T-helper 2 cell (primary cell): ENCODE measurements at places on chromosomes 7 and 10.
A peak's percentile ranks its signal among the peaks of the same experiment; 100 is the strongest.

DNA sequence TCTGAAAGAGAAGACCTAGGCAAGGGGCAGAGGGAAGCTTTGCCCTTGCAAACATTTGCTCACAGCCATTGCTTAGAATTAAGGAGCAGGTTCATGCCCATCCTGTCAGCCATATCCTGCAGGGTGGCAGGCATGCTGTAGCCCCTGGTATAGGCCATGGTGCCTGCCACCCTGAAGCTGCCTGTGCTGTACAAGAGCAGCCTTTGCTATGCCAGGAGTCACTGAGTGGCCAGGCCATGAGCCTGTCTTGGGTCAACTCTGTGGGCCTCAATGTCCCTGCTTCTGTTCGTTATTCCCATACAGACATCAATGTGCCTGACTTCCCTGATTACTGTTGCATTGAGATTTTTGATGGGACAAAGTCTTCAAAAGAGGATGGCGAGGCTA lies 368 bp upstream of the SVOPL start:
- no peak for DNase-seq

- DNase-seq = no peak
Observed at GRCh38 chr7:65966146-65966545, 15.9 kb downstream of the GUSB start.

GRCh38 chr7:135501402-135501801 lies 8.5 kb downstream of the CNOT4 start:
- DNase-seq = no peak

DNA sequence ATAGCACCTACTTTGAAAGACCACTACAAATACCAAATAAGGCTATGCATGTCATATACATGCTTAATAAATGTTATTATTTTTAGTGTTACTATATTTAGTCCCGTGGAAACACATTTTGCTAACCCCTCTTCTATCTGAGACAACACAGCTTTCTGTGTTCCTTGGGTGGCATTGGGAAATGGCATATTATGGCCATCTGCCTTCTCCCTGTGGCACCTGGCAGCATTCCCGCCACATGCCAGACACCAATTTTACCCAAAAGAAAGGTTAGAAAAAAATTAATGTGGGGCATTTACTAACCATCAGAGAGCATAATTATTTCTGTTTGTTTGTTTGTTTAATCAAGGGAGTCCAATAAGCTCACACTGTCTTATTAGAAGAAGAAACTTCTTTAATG lies 168.6 kb upstream of the ETV1 start:
- no peak for DNase-seq

GRCh38 chr10:22271786-22272185 lies 44.4 kb upstream of the COMMD3 start:
- no peak for DNase-seq

- DNase-seq = no peak
Observed at GRCh38 chr7:17320102-17320497, 21.6 kb downstream of the AHR start.

GRCh38 chr10:73386583-73386982 lies 27.3 kb downstream of the ANXA7 start:
- no peak for DNase-seq

DNA sequence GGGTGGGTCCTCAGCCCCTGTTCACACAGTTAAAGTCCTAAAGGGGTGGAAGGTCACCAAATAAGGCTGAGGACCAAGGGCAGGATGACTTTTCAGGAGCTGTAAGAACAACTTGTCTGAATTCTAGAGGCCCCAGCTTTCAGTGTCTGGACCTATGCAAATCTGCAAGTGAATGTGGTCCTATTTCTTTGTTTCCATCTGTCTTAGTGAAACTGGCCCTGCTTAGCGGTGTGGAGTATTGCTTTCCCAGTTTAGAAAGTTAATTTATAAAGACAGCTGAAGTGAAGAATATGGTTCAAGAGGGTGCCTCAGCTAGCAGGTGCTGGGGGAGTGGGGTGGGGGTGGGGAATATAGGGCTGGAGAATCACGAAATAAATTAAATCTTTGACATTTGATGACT lies 40.1 kb downstream of the HHEX start:
- DNase-seq = no peak

DNA sequence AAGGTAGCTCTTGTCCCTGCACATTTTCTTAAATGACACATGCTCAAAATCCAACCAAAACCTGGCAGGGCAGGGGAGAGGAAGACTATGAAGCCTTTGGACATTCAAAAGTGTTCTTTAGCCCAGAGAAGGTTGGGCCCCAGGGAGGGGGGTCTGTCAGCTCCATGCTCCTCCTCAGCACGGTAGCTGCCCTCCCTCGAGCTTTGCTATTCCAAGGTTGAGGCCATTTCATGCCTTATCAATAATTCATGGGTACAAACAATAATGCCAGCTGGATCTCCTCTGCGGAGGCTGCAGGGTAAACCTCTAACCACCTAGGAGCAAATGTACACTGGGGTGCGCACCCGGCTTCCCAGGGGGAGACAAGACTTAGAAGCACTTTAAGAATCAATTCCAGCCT lies 61.5 kb downstream of the SLIT1 start:
- DNase-seq = no peak

- no peak for DNase-seq
Observed at GRCh38 chr7:70730451-70731110, 401.4 kb upstream of the GALNT17 start.

DNA sequence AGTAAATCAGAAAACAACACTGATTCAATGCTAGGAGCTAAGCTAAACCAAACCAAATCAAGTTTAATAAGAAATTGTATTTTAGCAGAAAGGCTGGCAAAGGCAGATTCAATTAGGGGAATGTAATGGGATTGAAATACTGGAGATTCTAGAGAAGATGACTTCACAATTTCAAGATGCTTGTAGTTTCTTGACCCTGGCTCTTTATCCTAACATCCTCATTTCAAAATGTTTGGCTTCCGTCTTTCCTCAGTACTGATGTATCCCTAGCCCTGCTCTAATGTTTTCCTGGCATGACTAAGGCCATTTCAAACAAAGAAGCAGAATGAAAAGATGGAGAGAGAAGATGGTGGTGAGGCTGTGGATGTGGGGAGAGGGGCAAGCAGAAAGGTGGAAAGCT lies 2.7 kb upstream of the JCAD start:
- no peak for DNase-seq

GRCh38 chr10:26621889-26622711 lies 75.4 kb upstream of the PDSS1 start:
- peak; percentile 30 for DNase-seq
